ENCODE measurements at places on chromosomes 2 and 18. TPM values are rescaled to one million over a fixed set of nuclear protein-coding genes. Genes with fewer than 3 reads are reported as not detected.

DNA sequence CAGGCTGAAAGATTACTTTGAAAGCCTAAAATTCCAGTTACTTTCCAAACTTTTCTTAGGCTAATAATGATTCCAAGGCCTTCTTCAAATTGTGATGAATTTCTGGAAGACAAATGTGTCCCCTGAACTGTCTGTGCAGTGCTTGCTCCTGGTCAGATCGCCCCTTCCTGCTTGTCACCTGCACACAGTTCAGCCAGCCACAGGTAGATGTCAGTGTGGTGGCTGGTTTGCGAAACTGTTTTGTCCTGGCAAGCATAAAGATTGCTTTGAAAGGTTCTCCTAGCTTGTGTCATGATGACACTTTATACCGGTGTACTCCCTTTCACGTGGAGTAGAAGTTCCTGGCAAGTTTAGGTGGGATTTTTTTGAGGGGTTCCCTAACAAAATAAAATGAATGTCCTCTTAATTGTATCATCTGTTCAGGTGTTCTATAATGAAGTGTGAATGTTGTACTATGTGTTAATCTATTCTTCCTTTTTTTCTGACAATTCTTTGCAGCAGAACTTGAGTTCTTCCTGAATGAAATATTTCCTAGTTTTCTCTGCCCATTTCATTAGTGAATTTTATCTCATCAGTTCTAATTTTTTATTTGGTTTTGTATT, 298.8 kb downstream of the ZNF407 start:
- DNase-seq: no peak

- no peak for DNase-seq
Observed at GRCh38 chr2:111209045-111209514, 88.4 kb downstream of the BCL2L11 start.

GRCh38 chr18:34901299-34901698, 139.9 kb upstream of the MAPRE2 start:
- no peak for DNase-seq

DNA sequence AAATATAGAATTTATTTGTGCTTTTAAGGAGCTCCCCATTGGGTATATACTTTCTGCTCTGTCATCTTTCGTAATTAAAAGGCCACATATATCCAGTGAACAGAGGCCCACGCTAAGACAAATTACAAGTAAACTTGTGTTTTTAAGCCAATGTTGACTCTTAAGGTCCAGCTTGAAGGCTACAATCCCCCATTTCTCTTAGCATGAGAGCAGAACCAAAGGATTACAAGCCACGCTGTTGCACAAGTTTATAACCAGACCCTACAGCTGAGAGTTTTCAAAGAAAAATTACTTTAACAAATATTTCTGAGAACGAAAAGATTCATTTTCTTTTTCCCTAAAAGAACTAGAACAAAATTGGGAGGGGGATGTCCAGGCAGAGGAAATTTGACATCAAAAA, 471.0 kb downstream of the TXNL1 start:
- DNase-seq: no peak

- DNase-seq: no peak
Observed at GRCh38 chr2:95034818-95035217, 9.3 kb downstream of the MAL start.

GRCh38 chr18:39627936-39628335, 2062.3 kb upstream of the CELF4 start:
- no peak for DNase-seq

DNA sequence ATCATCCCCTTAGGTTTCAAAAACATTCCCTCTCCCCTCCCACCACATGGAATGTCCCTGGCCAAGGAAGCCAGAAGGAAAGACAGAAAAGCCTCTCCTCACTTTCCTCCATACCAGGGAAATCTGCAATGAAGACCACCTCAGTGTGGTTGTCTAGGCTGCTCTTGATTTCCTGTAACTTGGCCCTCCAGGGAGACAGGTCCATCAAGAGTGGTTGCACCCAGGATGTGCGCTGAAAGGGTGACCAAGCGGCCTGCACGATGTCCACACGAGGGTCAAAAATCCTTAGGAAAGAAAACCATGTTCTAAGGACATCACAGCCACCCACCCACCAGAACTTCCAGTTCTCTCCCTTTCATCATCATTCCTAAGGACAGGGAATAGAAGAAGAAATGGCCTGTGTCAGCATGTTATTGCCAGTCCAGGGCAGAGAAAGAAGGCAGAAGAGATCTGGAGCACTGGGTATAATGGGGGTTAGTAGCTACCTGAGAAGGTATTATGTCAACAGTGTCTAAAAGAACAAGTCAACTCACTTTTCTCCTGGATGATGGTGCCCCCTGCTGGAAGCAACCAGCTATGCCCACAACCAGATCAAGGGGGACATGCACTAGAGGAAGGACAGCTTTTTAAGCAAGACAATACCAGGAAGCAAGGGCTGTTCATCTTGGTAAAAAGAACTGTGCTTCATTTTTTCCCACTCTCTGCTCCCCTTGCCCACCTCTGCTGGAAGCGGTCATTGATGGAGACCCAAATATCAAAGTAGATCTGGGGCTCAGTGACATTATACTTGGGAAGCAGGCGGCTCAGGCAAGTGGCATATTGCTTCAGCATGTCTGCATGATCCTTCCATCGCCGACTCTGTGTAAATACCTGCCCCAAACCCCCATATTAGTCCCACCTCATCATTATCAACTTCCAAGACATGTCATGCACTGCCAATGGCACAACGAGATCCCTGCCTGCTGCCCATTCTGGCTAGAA, 9.3 kb downstream of the GGCX start:
- peak; percentile 82 for DNase-seq

GRCh38 chr2:142803158-142803557, 74.3 kb upstream of the KYNU start:
- DNase-seq: no peak

GRCh38 chr18:13410471-13410870, 191.9 kb downstream of the LDLRAD4 start:
- no peak for DNase-seq

POTEJ gene
- total RNA-seq: not detected

PLCD4 gene
- 1.5 TPM for total RNA-seq

GRCh38 chr18:58416704-58417683, 211.9 kb downstream of the ALPK2 start:
- DNase-seq: no peak

GRCh38 chr2:60267122-60267521, 286.3 kb downstream of the BCL11A start:
- DNase-seq: no peak

NGEF gene
- total RNA-seq: 0.80 TPM

DNA sequence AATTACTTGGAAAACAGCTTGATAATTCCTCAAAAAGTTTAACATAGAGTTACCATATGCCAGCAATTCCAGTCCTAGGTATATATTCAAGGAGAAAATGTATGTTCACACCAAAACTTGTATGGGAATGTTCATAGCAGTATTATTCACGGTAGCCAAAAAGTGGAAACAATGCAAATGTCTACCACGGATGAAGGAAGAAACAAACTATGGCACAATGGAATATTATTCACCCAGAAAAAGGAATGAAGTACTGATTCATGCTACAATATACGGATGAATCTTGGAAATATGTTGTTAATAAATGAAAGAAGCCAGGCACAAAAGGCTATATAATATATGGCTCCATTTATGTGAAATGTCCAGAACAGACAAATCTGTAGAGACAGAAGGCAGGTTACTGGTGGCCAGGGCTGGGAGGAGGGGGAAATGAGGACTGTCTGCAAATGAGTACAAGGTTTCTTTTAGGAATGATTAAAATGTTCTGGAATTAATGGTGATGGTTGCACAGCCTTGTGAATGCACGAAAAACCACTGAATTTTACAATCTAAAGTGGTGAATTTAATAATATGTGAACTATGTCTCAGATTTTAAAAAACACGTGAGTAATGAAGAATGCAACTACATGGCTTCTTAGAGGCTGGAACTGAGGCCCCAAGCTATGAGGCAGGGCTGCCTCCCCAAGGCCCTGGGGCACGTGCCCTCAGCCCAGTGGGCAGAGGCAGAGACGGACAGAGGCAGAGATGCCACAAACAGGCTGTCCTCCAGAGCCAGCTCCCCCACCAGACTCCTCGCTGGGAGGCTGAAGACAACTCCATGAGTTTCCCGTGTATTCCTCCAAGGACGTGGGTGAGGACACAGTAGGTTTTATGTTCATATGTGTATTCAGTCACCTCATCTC, 5.0 kb downstream of the LIMS2 start:
- DNase-seq: no peak

GRCh38 chr2:20578895-20579825, 71.7 kb downstream of the HS1BP3 start:
- DNase-seq: peak; percentile 89

DNA sequence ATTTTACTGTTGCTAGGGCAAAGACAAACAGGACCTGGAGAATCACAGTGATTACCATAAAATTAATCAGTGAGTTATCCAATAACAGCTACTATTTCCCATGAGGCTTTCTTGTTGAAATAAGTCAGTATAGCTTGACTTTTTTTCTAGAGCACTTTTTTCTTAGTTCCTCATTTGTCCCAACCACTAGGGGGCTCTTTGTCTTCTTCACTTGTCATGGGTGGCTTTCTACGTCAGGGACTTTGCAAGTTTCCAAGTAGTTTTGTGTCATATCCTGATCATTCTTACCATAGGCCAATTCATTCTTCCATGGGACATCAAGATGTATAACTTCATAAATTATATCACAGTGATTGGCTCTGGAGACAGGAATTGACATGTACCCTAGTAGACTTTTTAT, 1019.6 kb upstream of the PIK3C3 start:
- no peak for DNase-seq

GRCh38 chr2:29065068-29065811, 9.1 kb downstream of the PCARE start:
- DNase-seq: no peak

DNA sequence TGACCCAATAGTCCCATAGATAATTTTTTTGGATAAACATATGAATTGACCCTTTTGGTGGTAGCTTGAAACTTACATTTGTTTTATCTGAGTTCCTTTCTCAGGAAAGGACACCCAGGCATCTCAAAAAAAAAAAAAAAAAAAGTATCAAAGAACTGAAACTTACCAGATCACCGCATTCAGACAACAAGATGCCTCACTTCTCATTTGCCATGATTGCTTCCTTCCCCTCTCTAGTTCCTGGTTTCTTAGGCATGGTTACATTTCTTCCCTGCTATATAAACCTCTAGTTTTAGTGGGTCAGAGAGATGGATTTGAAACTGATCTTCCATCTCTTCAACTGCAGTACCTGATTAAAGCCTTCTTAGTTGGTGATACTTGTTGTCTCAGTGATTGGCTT, 240.1 kb downstream of the ACKR3 start:
- DNase-seq: no peak

GRCh38 chr2:170579511-170579910, 135.6 kb upstream of the SP5 start:
- DNase-seq: no peak

- DNase-seq: no peak
Observed at GRCh38 chr18:70359071-70359470, 70.2 kb downstream of the SOCS6 start.
